ENCODE measurements at places on chromosomes 3 and 15. TPM values are rescaled to one million over a fixed set of nuclear protein-coding genes. Genes with fewer than 3 reads are reported as not detected.

Gene GOLGA8S
- 0.92 TPM for total RNA-seq

Gene TRIM42
- total RNA-seq: not detected

Gene EHHADH
- total RNA-seq: 4.9 TPM

Gene GOLGA6L7
- not detected for total RNA-seq

Gene PPP1R14D
- not detected for total RNA-seq

Gene CNTN4
- not detected for total RNA-seq

Gene THRB
- not detected for total RNA-seq

Gene PEX5L
- not detected for total RNA-seq

Gene WNT5A
- total RNA-seq: not detected

Gene MNS1
- 0.47 TPM for total RNA-seq

Gene ATP13A5
- not detected for total RNA-seq

Gene PLSCR5
- total RNA-seq: not detected

Gene RPL39L
- total RNA-seq: 23.5 TPM

Gene SLCO2A1
- not detected for total RNA-seq

Gene ST3GAL6
- total RNA-seq: not detected

Gene LYZL4
- total RNA-seq: not detected

Gene ZNF662
- 1.7 TPM for total RNA-seq

Gene ACP3
- total RNA-seq: not detected

Gene LTK
- total RNA-seq: 0.21 TPM

Gene CACNA1D
- total RNA-seq: 0.31 TPM

Gene POLR2M
- 61.8 TPM for total RNA-seq

Gene LDHAL6B
- not detected for total RNA-seq

Gene PRR20G
- not detected for total RNA-seq

Gene ADAMTS7
- not detected for total RNA-seq

Gene AADACL2
- not detected for total RNA-seq

Gene THBS1
- 0.87 TPM for total RNA-seq

Gene C3orf20
- total RNA-seq: 0.10 TPM

Gene LRRC34
- 12.0 TPM for total RNA-seq

Gene AP3B2
- not detected for total RNA-seq

Gene ITPKA
- total RNA-seq: 0.24 TPM

Gene PAQR9
- not detected for total RNA-seq

Gene BTLA
- total RNA-seq: 26.0 TPM

Gene TGM5
- 0.37 TPM for total RNA-seq

Gene DNAH12
- not detected for total RNA-seq

Gene PLD1
- total RNA-seq: 0.29 TPM

Gene SOX14
- not detected for total RNA-seq

Gene KNG1
- not detected for total RNA-seq

Gene PARP14
- 119 TPM for total RNA-seq

All from activated CD8-positive, alpha-beta T cell treated with anti-CD3 and anti-CD28 coated beads, Interleukin-2, amount 10 ng/mL, durations not matched to agents 7 days and 5 days (primary cell).